ENCODE measurements at places on chromosomes 6 and 20. TPM values are rescaled to one million over a fixed set of nuclear protein-coding genes. Genes with fewer than 3 reads are reported as not detected.

DNA sequence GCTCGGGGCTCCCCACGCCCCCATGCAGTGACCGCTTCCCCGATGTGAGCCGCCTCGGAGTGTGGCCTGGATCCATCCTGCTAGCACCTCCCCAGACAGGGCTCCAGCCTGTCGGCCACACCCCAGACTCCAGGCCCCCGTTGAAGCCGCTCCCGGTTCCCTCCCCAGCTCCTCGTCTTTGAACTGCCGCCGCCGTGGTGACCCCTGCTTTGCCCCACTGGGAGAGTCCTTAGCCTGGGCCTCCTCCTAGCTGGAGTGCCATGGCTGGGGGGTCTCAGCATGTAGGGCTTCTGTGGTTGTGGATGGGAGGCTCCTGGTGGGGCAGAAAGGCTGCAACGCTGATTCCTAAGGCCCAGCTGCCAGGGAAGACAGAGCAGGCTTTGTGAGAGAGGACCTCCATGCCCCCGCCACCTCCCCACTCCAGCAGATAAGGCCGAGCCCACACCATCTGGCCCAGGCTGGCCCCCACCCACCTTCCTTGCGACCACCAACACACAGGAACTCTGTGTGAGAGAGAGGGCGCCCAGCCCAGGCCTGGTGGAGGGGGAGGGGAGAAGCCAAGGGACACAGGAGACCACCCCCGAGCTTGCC is 11.4 kb downstream of the FOXS1 start:
- no peak for DNase-seq

- DNase-seq = no peak
Observed at GRCh38 chr6:160010067-160010466, 41.2 kb downstream of the IGF2R start.

- DNase-seq = no peak
Observed at GRCh38 chr6:144194293-144194810, 44.0 kb downstream of the STX11 start.

- DNase-seq = no peak
Observed at GRCh38 chr20:13212750-13213149, 8.3 kb upstream of the ISM1 start.

Gene CD164
- 231 TPM for total RNA-seq

Gene TTBK1
- total RNA-seq = not detected

Gene LY6G6C
- not detected for total RNA-seq

Gene NTSR1
- total RNA-seq = 0.30 TPM

All from CD4-positive, alpha-beta memory T cell (primary cell).